ENCODE measurements at places on chromosomes 7 and 10.

- DNase-seq = no peak
Observed at GRCh38 chr10:71063401-71063800, 149.0 kb upstream of the UNC5B start.

DNA sequence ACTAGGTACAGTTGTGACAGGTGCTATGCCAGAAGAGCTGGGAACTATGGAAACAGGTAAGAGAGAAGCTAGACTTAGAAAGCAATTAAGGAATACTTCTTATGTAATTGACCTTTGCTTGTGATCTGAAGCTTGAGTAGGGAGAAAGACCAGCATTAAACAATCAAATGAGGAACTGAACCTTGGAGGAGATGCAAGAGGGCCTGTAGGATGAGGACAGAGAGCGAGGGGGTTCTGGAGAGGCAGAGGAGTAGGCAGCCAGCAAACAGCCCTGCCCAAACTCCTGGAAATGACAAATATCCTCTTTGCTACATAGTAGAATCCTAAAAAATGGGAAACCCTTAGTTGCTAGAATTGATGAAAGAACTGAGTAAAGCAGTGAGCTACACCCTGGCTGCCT lies 41.6 kb upstream of the FAM204A start:
- DNase-seq = no peak

- no peak for DNase-seq
Observed at GRCh38 chr10:95572131-95572820, 11.1 kb upstream of the SORBS1 start.

- DNase-seq = no peak
Observed at GRCh38 chr7:131000873-131001272, 266.9 kb upstream of the KLF14 start.

- no peak for DNase-seq
Observed at GRCh38 chr7:117323305-117323850, 520 bp upstream of the WNT2 start.

DNA sequence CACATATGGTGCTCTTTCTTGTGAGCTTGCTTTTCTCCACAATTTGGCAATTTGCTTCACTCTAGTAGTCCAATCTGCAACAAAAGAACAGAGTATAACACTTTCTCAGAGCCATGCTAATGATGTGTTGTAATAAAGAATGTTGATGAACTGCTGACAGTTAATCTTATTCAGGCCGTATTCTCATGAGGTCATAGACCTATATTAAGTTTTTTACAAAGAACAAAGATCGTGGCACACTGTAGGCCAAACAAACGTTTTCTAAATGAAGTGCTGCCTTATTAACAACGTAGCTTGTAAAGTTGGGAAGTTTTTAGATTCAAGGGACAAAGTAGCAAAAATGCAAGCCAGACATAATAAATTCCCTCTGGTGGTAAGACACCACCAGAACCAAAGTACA lies 160.1 kb downstream of the GALNT11 start:
- DNase-seq = no peak

GRCh38 chr7:151327659-151328058 lies 14.0 kb upstream of the NUB1 start:
- DNase-seq = no peak

- no peak for DNase-seq
Observed at GRCh38 chr10:60444494-60445064, 54.9 kb upstream of the ANK3 start.

- no peak for DNase-seq
Observed at GRCh38 chr7:102300643-102301221, 14.1 kb downstream of the SH2B2 start.

DNA sequence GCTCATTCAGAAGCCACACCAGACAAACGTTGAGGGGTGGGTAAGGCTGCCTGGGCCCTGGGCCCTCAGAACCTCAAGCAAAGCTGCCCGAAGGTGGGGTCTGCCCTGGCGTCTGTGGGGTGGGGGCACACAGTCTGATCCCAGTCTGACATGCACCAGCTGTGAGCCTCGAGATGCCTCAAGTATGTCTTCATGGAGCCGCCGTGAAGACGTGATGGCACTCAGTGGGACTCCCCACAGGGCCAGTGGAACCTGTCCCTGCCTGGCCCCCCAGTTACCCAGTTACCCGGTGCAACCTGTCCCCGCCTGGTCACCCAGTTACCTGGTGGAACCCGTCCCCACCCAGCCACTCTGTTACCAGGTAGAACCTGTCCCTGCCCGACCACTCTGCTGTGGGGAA lies 351.2 kb downstream of the PTPRN2 start:
- no peak for DNase-seq
